Midbrain (tissue), 1 donor: ENCODE measurements at places on chromosomes 12 and 14.

DNA sequence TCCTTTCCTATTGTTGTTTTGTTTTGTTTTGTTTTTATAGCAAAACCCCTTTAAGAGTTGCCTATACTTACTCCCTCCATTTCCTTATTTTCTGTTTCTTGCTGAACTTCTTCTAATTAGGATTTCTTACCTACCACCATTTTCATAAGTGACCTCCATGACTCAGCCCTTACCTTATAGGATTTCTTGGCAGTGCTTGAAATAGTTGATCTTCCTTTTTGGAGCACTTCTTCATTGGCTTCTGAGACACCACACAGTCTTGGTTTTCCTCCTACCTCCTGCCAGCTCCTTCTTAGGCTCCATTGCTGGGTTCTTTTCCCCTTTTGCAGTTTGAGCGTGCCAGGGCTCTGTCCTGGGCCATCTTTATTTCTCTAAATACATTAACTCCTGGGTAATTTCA, 23.4 kb upstream of the EID3 start:
- DNase-seq: no peak

DNA sequence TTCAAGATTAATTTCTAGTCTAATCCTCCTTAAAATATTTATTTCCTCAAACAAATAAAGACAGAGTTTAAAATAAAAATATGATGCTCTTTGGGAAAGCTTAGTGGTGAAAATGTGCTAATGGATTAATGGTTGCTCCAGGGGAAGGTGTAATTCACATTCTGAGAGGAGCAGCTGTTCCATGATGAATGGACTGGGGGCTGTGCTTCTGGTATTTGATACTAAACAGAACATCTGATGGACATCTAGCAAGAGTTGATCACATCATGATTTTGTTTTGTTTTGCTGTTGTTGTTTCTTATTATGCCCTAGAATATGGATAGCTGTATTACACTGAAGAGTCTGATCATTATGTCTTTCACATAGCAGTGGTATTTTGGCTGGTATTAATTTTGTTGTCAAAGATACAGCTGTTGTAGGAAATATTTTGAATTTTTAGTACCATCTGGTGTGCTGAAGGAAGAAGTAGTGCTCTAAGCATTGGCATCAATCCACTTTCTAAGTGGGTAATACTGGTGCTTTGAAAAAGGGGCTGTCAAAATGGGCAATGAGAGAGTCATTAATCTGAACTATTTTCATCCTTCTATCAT, 296.4 kb downstream of the ADAMTS20 start:
- DNase-seq: no peak

DNA sequence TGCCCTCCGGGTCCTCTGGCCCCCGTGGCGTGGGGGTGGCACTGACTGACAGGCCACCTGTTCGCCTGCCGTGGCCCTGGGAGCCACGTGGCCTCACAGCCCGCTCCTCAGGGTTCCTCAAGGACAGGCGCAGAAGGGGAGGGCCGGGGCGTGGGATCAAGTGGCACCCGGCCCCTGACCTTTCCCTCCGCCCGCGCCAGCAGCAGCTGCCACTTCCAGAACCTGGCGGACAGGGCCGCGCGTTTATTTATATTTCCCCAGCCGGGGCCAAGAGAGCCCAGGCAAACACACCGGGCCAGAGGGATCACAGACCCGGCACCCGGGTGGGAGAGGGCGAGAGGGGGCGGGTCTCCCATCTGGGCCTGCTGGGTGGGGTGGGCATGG, 92.6 kb downstream of the RFLNA start:
- DNase-seq: no peak

GRCh38 chr14:96852823-96853422, 55.7 kb downstream of the VRK1 start:
- no peak for DNase-seq

DNA sequence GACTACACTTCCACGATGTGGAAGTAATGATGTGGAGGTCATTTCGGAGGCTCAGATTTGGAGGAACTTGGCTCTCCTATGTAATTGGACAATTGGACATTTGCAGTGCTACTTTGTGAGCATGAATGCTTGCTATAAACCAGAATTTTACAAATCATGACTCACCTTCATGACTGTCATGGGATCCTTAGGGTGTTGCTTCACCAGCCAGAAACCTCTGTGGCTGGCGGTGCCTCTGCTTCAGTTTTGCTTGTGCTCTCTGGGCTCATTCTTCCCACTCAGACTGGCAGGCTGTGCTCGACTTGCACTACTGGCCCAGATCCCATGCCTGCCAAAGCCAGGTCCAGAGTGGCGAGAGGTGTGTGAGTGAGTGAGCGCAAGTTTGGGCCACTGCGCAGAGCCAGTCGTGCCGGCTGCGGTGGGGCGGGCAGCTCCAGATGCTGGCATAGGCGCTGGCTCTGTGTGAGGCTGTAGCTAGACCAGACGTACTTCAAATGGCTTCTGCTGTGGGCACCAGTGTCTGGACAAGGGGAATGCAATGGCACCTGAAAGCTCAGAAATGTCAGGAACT, 387.8 kb downstream of the AEBP2 start:
- DNase-seq: no peak

DNA sequence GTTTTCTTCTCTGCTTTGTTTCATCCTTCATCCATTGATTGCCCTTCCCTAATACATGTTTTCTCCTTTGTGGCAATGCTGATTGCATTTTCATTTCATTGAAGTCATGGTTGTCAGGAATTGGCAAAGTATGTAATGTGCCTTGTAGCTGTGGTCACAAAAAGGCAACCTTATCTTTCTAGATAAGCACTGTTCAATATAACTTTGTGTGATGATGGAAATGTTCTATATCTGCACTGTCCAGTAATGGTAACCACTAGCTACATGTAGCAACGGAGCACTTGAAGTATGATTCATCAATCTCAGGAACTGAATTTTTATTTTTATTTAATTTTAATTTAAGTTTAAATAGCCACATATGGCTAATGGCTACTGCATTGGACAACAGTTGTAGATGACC, 79.8 kb downstream of the PCNX1 start:
- no peak for DNase-seq

DNA sequence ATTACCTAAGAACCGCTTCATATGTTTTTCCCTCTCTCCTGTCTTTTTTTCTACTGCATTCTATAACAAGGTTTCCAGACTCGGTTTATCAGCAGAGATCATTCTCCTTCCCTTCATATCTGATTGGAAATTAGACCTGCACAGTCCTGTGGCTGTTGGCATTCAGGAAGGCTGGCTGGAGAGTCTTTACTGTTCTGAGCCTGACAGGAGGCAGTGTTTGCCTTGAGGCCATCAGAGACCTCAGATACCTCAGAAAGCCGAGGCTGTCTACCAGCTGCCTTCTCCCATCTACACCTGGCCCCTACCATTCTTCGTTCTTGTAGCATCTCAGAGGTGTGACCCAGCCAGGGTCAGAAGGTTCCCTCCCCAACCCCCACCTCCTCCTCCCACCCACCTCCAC, 182.0 kb downstream of the CAND1 start:
- no peak for DNase-seq

- DNase-seq: no peak
These were observed 2.0 kb downstream of the DYRK2 start for GRCh38 chr12:67650388-67651131.

GRCh38 chr12:34287437-34287836, 265.1 kb downstream of the ALG10 start:
- no peak for DNase-seq

DNA sequence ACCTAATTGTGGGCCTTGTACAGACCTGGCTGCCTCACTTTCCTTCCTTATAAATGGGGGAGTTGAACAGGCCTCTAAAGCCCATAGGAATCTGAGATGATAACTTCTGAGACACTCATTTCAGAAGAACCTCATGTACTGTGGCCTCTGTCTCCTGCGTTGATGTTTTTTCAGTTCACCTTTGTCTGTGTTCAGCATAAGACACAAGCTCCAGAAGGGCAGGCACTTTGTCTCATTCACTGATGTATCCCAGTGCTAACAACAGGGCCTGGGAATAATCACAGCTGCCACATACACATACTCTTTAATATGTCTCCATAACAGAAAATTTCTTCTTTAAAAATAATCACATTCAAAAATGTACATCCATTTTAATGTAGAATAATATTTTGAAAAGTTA, 3.3 kb downstream of the FGD6 start:
- DNase-seq: no peak

DNA sequence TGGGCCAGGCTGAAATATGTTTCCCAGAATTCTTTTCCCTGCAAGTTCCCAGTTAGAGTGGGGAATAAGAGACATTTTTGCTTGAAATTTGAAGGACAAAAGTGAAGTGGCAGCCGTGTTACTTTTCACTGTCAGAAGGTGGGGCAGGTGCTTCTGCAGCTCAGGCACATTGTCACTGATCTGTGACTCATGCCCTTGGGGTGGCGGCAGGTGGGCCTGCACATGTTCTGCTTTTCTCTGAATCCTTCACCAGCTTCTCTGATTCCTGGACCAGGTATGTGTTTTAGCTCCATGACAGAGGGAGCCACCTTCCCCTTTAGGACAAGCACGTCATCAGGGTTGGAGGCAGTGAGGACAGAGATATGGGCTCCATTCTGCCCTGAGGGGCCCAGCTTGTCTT, 11.7 kb upstream of the KCNA5 start:
- no peak for DNase-seq

- DNase-seq: no peak
These were observed 2.5 kb downstream of the OR6C2 start for GRCh38 chr12:55446326-55446725.

DNA sequence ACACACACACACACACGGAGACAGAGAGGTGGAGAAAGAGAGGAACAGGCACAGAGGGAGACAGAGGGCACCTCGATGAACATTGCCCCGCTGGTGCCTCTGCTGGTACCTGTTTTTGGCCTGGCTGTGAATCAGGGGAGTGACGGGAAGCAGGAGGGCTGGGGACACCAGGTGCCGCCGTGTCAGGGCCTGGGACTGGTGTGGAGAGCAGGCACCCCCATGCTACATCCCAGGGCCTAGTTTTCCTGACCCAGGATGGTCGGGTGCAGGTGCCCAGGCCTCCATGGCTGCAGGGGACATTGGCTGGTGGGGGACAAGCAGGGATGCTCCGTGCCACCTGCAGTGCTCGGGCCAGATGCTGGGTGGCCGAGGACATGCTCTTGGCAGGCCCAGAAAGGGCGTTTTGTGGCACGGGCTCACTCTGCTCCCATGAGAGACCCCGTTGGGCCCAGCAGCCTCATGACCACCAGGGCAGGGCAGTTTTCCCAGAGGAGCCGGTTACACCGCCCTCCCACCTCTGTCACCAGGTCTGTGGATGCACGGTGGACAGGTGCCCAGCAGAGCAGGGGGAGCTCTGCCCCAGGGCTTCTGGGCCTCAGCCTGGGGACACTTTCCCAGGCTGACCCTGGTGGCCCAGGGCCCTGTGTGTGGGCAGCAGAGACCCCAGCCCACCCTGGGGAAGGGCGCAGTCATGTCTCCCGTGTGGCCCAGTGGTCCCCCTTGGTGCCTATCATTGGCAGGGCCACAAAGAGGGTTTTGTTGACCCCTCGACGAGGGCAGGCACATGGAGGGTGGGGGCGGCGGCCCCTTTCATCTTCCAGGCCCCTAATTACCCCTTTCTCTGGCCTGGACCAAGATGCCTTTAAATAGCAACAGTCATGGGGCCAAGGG, 207.5 kb upstream of the RTL1 start:
- DNase-seq: no peak

- no peak for DNase-seq
These were observed 382.9 kb downstream of the TMEM121 start for GRCh38 chr14:105909046-105909827.

DNA sequence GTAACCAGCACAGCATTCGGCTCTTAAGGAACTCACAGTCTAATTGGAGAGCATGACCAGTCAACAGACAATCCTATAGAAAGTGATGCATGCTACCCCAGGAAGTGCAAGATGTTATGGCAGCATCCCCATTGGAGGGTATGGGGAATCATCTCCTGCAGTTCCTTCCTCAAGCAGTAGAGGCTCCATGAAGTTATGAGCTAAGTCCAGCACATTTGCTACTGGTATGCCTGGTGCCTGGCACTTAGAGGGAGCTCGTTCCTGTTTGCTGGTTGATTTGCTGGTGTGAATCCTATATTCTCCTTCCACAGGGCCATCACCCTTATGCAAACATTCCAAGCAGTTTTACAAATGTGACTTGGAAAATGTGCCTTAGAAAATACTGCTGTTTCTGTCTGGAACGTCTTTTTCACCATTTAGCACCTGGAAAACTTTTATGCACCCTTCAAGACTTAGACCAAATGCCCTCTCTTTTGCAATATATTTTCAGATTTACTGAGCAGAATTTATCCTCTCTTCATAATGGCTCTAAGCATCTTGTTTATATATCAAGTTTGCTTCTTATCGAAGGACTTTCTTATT, 136.1 kb upstream of the WSCD2 start:
- DNase-seq: no peak

DNA sequence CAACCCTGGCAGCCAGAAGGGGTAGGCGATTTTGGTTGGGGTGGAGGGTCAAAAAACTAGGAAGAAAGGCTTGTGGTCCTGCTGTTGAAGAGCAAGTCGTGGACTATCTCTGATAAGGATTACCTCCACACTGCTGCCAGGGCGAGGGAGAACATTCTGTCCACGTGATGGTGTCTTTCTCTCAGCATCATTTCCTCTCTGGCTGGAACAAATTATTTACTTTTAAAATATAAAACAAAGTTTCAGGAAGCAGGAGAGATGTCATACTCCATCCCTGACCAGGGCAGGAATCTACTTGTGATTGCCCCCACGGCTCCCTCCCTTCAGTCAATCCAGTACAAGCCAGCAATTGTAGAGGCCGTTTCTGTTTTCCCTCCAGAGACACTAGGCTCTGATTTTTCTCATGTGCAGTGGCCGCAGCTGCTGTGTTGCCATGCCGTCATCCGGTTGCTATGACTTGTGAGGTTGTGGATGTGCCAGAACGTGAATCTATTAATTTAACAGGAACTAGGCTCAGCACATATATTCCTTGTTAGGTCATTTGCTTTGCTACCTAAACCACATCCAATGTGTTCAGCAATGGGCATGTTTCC, 61.5 kb upstream of the PTGR2 start:
- DNase-seq: peak; percentile 83

DNA sequence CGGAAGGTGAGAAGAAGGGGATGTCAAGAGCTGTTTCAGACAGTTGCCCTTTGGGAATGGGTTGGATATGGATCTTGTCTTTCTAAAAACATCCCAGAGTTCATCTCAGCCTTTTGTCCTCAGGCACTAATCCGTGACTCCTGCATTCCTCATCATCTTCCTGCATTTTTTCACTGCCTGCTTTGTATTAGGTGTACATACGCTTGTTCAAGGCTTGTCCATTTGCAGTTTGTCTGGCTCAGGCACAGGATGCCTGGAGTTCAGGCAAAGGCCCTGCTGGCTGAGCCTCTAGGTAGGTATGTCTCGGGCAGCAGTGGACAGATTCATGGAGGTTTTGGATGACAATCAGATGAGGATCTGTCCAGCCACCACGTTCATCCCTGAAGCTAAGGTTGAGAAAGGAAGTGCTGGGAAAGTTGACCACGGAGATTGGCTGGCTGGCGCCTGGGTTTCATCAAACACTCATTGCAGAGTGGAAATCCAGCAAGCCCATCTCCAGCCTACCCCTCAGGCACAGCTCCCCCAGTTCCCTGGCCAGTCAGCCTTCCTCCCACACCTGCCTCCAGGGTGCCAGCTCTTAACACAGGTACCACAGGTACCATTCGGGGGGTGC, 12.4 kb upstream of the TMEM106C start:
- no peak for DNase-seq

GRCh38 chr14:34833549-34834523, 41.3 kb downstream of the BAZ1A start:
- DNase-seq: no peak
